A673 (cell line): ENCODE measurements at places on chromosomes 6 and 20.

- DNase-seq, result no peak
Measured at GRCh38 chr6:35469751-35470662, 1.8 kb downstream of the RPL10A start.

DNA sequence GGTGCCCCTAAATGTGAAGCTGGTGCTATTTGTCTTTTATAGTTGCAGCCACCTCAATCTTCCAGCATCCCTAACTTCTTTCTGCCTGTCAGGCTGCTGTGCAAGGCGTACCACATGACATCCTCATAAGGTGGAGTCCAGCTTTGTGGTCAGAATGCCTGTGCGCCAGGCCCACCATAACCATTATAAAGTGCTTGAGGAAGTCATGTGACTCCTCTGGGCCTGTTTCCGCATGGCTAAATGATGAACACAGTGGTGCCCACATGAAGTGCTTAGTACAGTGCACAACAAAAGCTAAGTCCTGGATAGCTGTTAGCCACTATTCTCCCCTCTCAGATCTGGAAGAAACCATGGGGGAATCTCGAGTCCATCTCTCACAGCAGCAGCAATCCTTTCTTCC lies 75.6 kb downstream of the INSM1 start:
- DNase-seq, result no peak

GRCh38 chr20:8094415-8094818 lies 37.6 kb upstream of the PLCB1 start:
- DNase-seq, result peak; percentile 54

DNA sequence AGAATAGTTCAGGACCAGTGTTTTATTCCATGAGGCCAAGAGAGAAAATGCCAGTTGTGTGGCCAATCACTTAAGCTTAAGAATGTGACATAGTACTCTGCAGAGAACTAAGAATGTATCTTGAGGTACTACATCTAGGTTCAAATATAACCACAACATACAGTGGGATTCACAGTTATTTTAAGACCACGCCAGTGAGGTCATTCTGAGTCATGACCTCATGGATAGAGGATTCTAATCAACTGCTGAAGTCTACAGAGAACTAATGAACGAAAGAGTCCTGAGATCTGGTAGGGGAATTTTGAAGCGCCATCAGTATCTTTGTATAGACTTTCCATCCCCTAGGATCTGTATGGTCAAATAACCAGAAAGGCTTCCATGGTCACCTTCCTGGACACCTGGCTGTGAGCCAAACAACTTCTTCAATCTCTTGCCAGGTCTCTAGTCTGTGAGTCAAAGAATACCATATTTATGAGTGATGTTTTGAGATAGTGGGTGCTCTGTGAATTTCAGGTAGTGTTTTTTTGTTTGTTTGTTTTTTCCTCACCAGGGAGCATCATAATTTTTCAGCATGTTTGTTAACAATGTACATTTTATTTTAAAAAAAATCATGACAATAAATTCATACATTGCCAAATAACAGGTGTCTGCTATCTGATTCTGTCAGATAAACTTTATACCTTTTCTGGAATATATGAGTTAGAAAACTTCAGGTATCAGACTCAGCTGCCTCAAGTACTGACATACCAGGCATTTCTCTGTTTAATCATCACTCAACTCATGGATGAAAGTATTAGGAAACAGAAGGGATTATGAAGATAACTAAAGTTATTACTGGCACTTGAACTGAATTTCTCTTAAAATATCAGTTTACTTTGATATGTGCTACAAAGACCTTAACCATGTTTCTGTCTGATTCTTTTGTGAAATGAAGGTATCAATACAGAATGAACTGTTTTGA lies 217.9 kb downstream of the PLCB4 start:
- DNase-seq, result no peak

DNA sequence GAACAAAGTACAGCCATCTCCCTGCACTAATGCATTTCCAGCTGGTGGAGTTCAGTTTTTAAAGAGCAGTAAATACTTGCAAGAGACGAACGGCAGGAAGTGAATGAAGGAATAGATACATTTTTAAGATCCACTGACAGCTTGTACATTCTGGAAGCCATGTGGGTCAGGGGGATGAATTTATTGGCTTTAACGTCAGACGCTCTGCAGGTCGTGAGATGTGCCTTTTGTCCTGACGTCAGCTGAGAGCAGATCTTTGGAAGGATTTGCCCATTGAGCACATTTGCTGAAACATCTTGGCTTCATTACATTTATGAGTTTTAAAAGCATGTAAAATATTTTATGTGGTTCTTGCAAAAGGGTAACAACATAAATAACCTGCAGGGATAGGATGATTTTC lies 29.5 kb upstream of the SALL4 start:
- DNase-seq, result no peak

- peak; percentile 67 for DNase-seq
Measured at GRCh38 chr20:43840382-43841070, 74.1 kb upstream of the TOX2 start.

DNA sequence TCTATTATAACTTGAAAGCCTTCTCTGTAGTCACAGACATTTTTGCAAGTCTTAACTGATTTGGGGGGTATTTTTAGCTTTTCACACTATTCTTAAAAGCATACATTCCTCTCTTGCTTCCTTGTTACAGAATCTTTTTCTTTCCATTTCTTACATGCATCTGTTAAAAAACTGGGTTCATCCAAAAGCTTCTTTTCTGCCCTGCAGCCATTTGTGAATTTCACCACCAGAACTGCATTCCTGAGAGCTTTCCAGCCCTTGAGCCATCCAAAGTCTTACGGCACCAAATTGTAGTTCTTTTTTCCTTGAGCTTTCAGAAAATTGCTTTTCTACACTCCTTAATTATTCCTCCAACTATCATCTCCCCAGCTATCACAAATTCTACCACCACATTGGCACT lies 19.7 kb upstream of the GSTA4 start:
- no peak for DNase-seq

DNA sequence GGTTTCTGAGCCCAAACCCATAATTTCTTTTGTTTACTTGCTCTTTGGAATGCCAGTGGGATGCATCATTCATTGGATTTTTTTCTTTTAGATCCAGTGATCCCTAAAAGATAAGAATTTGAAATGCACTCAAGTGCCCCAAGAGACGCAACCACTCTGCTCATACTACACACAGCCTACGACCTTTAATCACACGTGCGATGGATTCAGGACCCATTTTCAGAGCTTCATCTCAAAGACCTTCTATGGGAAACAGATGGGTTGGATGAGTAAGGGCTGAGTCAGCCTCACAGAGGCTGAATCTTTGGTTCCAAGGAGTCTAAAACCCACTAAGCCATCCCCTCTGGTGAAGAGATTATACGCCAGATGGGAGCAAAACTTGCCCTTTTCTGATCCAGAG lies 265.5 kb upstream of the EXOC2 start:
- peak; percentile 12 for DNase-seq

GRCh38 chr6:48429610-48430009 lies 318.6 kb upstream of the PTCHD4 start:
- peak; percentile 2 for DNase-seq

- no peak for DNase-seq
Measured at GRCh38 chr6:104640150-104640700, 219.5 kb downstream of the HACE1 start.

DNA sequence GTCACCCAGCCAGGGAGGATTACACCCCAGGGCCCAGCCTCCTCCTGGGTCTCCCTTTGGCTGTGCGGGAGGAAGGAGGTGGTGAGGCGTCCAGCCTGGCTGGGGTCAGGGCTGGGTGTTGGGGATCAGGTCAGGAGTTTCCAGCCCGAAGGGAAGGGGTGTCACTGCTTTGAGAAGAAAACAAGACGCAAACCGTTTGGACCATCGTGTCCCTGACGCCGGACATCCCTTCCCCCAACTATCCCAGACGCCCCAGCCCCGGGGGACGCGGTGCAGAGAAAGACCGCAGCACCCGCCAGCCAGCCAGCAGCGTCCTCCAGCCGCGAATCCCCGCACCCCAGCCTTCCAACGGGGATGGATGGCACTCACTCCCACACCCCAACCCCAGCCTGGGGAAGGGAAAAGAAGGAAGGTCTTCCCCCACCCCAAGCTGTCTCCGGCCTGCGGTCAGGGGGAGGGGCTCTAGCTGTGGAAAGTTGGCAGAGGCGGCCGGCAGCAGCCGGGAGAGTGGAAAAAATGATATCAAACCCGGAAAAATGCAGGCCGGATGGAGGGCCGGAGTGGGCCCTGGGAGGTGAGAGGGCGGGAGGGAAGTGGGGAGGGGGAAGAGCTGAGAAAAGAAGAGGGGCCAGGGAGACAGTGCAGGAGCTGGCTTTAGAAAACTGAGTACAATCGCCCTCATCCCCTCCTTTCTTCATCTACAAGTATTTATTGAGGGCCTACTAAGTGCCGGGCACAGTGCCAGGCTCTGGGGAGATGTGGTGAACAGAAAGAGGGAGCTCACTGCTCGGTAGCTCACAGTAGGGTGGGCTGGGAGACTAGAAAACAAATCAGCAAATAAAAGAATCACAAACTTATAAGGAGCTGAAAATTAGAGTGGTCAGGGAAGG lies 10.6 kb downstream of the REM1 start:
- DNase-seq, result no peak

- DNase-seq, result peak; percentile 42
Measured at GRCh38 chr6:164200071-164200470, 785.6 kb downstream of the QKI start.

DNA sequence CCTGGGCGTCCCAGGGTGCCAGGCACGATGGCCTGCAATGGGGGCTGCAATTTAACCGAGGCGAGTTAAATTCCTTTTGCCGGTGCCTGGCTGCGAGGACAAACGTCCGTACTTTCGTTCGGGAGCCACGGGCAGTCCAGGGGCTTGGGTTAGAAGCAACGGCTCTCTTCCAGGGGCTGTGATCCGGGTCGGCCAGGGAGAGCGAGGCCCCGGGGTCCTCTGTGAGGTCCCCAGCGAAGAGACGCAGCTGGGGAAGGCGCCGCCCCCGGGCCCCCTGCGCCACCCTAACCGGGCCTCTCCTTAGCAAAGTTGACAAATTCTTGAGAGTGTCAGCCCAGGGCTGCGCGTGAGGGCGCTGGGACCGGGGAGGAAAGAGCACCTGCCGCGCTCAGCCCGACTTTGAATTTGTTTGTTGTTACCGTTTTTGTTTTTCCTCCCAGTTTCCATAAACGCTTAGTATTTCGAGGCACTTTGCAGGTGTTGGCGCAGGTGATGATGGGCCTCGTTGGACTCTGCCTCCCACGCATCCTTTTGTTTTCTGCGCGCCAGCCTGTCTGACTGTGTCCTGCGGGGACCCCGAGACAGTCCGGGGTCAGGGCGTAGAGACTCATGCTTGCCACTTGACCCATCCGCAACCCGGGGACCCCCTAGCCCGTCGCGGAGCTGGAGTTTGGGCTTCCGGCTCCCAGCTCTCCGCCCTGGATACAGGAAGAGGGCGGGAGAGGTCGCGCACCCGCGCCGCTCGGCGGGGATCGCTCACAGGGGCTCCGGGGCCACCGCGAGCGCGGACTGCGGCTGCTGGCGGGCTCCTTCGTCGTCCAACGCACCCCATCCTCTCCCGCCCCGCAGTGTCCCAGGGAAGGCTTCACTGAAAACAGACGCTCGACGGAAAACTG lies 5.8 kb downstream of the OLIG3 start:
- no peak for DNase-seq

GRCh38 chr6:51200676-51201075 lies 382.0 kb downstream of the TFAP2B start:
- DNase-seq, result no peak

DNA sequence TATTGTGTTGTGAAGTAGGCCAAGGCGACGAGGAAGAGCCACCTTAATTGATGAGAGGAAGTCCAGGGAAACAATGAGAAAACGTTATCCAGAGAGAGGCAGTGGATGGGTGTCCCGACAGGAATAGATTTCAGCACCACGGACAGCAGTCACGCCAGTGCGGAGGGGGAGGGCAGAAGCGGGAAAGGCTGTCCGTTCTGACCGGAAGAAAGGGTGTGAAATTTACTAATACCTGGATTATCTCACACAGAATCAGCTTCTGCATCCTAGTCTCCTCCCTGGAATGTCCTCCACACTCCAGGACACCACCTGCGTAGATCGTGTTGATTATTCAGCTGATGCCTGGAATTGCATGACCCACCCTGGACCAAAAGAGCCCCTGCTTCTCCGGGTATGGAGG lies 7.4 kb upstream of the BPIFA3 start:
- peak; percentile 70 for DNase-seq

- DNase-seq, result no peak
Measured at GRCh38 chr6:50187351-50187921, 137.7 kb upstream of the DEFB112 start.

- no peak for DNase-seq
Measured at GRCh38 chr20:9093218-9093957, 24.5 kb downstream of the PLCB4 start.

- DNase-seq, result no peak
Measured at GRCh38 chr20:50996901-50997865, 25.7 kb downstream of the KCNG1 start.

- no peak for DNase-seq
Measured at GRCh38 chr6:56961151-56961550, 6.2 kb downstream of the BEND6 start.

DNA sequence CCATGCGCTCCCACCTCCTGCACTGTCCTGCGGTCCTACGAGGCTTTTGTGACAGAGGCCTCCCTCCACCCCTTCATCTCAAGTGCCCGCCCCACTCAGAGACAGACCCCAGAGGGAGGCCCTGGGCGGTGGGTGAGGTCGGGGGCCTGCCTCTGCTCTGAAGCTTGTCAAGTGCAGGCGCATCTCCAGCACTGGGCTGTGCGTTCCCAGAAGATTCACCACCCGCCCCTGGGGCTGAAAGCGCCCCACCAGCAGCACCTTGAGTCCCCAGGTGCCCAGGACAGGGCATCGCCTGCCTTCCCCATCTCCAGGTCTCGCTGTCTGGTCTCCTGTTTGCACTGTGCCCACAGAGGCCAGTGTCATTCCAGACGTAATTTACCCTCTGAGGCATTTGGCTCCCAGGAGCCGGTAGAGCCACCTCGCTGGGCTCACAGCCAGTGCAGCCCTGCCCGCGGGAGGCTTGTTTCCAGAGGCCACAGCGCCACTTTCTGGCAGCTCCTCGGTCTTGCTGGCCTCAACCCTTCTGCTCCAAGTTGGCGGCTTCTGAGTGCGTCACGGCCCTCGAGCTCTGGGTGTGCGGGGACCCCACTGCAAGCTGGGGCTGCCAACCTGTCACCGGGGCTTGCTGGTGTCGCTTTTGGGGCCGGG lies 191.1 kb downstream of the TAF4 start:
- peak; percentile 45 for DNase-seq

- no peak for DNase-seq
Measured at GRCh38 chr20:34948030-34948429, 7.6 kb downstream of the GSS start.

- no peak for DNase-seq
Measured at GRCh38 chr6:155872961-155873360, 417.3 kb upstream of the NOX3 start.

GRCh38 chr20:6877633-6878032 lies 110.1 kb downstream of the BMP2 start:
- no peak for DNase-seq

DNA sequence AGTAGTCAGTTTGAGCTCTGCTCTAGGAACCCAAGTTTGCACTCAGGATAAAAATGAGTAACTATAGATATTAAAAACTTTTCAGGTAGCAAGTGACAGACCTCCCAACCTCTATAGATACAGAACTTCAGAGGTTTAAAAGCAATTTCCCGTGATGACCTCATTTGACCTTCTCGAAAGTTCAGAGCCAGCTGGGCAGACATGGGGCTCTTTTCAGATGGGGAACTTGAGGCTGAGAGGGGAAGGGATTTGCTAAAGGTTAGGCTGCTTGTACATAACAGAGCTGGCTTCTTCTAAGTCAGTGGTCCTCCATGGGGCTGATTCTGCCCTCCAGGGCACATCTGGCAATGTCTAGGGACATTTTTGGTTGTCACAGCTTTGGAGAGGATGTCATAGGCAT lies 58.8 kb upstream of the ZNF831 start:
- DNase-seq, result no peak
